ENCODE measurements at places on chromosomes 7 and 10. TPM values are rescaled to one million over a fixed set of nuclear protein-coding genes. Genes with fewer than 3 reads are reported as not detected.
A peak's percentile ranks its signal among the peaks of the same experiment; 100 is the strongest.

DNA sequence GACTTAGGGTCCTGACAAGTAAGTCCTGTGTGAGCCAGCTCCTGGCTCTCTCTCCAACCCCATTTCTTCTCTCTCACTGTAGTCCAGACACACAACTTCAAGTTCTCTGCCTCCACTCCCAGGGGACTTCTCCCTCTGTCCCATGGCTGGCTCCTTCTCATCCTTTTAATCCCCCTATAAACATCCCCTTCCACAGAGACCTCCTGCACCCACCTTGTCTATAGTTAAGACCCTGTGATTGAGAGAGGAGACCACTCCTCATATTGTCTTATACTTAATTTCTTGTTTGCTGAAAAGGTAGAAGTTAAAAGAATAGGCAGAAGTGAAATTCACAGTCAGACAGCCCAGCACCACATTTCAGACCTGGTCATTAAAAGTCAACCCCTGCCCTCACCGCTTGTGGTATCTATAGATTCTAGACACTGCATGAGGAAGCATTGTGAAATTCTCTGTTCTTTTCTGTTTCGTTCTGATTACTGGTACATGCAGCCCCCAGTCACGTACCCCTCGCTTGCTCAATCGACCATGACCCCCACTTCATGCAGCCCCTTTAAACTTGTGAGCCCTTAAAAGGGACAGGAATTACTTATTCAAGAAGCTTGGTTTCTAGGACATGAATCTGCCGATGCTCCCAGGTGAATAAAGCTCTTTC lies 125.6 kb upstream of the FRMD4A start:
- no peak for DNase-seq

Gene AGR2
- total RNA-seq = 1.2 TPM

DNA sequence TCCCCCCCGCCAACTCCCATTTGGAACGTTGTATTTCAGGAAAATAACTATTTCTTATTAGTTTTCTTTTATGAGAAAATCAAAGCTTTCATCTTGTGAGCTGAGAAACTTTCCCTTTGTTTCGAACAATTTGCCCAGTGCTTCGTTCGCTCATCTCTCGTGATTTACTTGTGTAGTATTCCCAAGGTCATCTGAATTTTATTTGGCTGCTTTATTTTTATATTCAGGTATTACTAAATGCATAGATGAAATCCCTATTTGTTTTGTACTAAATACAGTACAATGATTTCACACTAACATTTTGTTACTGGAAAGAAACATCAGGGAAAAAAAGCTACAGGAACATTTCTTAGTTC lies 12.0 kb upstream of the EBLN1 start:
- no peak for DNase-seq

- DNase-seq = no peak
Observed at GRCh38 chr7:7438851-7439250, 96.8 kb downstream of the COL28A1 start.

Gene TEX36
- not detected for total RNA-seq

DNA sequence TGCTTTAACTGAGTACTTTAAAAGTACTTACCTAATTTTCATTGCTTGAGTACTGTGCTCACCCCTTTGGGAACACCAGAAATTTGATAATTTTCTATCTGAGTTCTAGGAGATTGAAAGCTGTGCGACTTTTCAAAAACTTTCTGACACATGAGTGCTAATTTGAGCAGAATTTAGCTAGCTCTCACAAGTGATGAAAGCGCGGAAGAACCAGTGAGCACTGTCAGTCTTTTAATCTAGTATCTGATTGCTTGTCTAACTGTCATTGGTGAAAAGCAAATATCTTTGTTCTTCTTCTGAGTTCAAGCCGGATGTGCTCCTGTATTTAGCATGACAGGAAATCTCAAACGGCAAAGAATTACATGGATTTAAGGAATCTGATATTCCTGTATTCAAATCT lies 899.4 kb downstream of the CNTNAP2 start:
- DNase-seq = no peak

- DNase-seq = no peak
Observed at GRCh38 chr7:134520130-134520529, 7.2 kb upstream of the AKR1B10 start.

GRCh38 chr7:90788052-90788451 lies 191.9 kb downstream of the CDK14 start:
- no peak for DNase-seq

Gene C7orf57
- total RNA-seq = not detected

DNA sequence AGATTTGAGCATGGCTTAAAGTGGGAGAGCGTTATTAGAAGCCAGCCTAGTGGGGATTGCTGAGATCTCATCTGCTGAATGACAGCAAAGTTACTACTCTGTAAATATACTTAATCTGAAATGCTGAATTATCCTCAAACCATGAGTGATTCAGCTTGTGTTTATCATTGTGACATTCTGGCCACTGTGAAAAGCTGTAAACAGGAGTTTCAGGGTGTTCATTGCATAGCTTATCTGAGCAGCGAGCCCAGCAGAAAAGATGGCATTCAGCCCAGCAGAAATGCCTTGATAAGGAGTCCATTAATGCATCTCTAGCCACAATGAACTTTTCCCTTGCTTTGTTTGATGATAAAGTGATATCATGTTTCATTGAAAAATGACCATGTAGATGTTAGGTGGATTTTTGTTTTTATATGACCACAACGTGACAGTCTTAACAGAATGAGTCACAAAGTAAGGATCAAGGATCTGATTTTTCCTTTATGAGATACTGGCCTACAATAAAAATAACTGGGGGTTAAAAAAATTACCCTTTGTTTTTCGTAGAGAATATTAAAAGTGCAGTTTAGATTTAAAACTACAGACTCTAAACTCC lies 7.8 kb downstream of the TES start:
- no peak for DNase-seq

Gene HYAL4
- total RNA-seq = not detected

DNA sequence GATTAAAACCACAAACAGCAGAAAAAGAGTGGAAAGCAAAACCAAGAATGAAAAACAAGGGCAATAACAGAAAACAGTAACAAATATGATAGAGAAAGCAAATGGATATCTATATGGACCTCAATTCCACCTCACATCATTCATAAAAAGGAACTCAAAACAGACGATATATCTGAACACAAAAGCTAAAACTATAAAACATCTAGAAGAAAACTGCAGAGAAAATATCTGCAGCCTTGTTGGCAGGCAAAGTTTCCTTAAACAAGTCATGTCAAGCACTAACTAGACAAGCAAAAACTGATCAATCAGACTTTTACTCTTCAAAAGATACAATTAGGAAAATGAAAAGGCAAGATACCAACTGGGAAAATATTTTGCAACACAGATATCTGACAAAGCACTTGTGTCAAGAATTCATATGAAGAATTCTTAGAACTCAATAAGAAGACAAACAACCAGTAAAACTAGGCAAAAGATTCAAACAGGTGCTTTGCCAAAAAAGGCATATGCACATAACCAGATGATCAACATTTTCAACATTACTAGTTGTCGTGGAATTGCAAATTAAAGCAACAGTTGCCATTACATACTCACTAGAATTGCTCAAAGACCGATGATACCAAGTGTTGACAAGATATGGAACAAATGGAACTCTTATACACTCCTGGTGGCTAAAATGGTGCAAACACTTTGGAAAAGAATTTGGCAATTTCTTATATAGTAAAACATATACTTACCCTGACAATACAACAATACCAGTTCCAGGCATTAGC lies 25.9 kb upstream of the ZMIZ1 start:
- no peak for DNase-seq

DNA sequence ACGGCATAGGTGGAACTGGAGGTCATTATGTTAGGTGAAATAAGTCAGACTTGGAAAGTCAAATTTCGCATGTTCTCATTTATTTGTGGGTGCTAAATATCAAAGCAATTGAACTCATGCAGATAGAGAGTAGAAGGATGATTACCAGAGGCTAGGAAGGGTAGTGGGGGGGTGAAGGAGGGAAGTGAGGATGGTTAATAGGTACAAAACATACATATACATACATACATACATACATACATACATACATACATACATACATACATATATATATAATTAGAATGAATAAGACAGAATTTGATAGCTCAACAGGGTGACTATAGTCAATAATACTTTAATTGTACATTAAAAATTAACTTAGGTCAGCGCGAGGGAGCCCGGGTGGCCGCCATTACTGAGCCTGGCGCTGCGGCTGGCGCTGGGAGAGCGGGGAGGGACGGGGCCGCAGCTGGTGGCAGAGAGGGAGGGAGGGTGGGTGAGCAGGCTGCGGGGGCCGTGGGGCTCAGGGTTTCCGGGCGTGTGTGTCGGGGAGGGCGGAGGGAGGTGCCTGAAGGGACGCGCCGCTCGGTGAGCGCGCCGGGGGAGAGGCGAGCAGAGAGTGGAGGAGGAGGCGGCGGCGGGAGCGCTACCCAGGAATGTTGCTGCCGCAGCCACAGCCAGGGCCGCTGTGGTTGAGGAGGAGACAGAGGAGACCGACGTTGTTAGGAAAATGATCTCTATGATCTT lies 85.8 kb upstream of the EGFR start:
- peak; percentile 69 for DNase-seq

Gene ADAM22
- 0.53 TPM for total RNA-seq

DNA sequence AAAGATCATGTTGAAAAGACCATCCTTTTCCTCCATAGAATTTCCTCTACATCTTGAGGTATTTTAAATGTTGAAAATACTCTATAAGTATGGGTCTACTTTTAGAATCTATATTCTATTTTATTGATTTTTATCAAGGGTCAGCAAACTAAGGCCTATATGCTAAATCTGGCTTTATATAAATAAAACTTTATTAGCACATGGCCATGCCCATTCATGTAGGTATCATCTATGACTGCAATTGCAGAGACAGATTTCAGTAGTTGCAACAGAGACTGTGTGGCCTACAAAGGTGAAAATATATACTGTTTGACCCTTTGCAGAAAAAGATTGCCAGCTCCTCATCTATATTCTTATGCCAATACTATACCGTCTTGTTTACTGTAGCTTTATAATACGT lies 72.7 kb downstream of the TAX1BP1 start:
- no peak for DNase-seq

GRCh38 chr10:93496322-93497041 lies at the start of gene CEP55:
TSS of gene CEP55 (plus strand) at chr10:93496612. CDS start at chr10:93500052, 3,440 bp downstream.
- DNase-seq = peak; percentile 95

- DNase-seq = no peak
Observed at GRCh38 chr7:140841166-140841715, 83.5 kb downstream of the BRAF start.

Gene VENTX
- 0.15 TPM for total RNA-seq

DNA sequence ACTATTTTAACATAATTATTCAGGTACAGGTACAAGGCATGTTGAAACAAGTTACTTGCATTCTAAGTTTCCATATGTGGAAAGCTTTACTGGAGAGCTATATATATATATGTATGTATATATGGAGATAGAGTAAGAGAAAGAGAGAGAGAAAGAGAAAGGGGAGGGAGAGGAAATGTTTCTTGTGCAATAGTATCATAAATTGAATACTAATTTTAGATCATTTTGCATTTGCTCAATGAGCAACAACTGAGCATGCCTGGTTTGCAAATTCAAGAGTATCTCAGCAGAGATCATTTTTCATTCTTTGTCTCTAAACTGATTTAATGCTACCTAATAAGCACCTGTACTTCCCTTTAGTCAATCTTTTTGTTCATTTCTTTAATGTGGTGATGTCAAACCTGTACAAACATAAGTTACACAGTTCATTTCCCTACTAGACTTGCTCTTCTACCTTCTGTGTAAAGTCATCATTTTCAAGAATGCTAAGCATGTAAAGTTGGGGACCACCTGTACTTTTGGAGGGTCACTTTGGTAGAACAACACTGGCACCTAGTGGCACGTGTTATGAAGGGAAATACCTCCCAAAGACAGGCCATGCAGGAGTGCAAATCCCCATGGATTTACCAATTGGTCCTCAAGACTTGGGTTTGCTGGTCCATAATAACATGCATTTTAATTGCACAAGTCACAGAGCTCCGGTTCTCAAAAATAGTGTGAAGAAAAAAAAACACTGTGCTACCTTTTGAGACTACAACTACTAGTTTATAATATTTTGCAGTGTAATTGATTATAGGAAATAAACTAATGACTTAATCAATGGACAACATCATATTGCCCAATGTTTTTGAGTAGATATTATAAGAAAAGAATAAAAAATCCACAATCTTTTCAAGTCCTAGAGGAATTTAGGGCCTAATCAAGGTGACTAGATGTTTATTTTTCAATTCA lies 431.2 kb upstream of the IGFBP3 start:
- peak; percentile 50 for DNase-seq

DNA sequence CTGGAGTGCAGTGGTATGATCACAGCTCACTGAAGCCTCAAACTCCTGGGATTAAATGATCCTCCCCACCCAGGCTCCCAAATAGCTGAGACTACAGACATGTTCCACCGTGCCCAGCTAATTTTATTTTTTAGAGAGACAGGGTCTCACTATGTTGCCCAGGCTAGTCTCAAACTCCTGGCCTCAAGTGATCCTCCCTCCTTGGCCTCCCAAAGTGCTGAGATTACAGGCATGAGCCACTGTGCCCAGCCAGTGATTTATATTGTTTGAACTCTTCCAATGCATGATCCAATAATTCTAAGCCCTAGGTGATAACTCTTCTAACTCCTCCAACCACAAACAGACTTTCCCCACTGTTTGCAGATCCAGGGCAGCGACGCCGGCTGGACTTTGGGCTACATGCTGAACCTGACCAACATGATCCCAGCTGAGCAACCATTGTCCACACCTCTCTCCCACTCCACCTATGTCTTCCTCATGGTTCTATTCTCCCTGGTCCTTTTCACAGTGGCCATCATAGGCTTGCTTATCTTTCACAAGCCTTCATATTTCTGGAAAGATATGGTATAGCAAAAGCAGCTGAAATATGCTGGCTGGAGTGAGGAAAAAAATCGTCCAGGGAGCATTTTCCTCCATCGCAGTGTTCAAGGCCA lies 41.8 kb upstream of the CC2D2B start:
- DNase-seq = no peak

GRCh38 chr10:598415-599170 lies 90.9 kb downstream of the DIP2C start:
- DNase-seq = no peak

GRCh38 chr7:55592492-55592891 lies 20.2 kb upstream of the VOPP1 start:
- no peak for DNase-seq

Gene SVOPL
- total RNA-seq = not detected

DNA sequence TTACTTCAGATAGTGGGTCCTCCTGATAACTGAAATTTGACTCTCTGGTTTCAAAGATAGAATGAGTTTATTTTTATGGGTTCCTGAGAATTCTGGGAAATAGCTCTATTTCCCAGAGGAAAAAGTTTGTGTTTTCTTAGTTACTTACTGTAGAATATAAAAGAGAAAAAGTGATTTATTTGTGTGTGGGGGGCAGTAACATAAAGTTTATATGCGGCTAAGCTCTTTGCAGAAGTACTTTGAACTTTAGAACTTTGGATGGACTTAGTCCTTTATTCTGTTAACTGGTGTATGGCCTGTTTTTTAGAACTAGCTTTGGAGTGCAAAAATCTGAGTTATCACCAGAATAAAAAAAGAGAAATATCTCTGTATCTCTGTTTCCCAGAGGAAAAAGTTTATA lies 157.1 kb downstream of the BBS9 start:
- no peak for DNase-seq

- peak; percentile 81 for DNase-seq
Observed at GRCh38 chr10:96637709-96638108, 50.9 kb upstream of the TM9SF3 start.
